T-helper 1 cell (primary cell): ENCODE measurements at places on chromosomes 6 and 20.

- DNase-seq, result no peak
These were observed 312.3 kb upstream of the SUPT3H start for GRCh38 chr6:45689926-45690615.

- no peak for DNase-seq
These were observed 19.5 kb downstream of the LRRN4 start for GRCh38 chr20:6034134-6034969.

- DNase-seq, result peak; percentile 44
These were observed 1.0 kb downstream of the TSHZ2 start for GRCh38 chr20:52972965-52973819.

GRCh38 chr6:79079561-79080041 lies 1.5 kb upstream of the PHIP start:
- DNase-seq, result no peak

GRCh38 chr20:60058879-60059278 lies 100.7 kb downstream of the CDH26 start:
- no peak for DNase-seq

- no peak for DNase-seq
These were observed 1.5 kb downstream of the ZNFX1 start for GRCh38 chr20:49276161-49276960.

DNA sequence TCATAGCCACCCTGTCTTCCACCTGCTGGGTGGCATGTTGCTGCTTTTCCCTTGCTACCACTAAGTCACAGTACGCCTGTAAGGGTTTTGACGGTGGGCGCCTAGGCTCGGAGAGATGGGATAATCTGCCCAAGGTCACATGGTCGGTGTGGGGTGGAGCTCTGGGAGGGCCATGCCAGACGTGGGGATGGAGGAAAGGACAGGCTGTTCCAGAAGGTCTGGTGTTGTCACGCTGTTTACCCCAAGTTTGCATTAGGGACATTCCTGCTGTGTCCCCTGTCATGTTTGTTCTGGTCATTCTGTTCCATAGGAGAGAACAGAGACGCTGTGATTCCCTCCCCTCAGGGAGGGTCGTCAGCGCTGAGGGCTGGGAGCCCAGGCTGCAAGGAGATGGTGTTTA lies 16.1 kb downstream of the IP6K3 start:
- no peak for DNase-seq

- DNase-seq, result no peak
These were observed 42.0 kb upstream of the DSN1 start for GRCh38 chr20:36815454-36816091.

DNA sequence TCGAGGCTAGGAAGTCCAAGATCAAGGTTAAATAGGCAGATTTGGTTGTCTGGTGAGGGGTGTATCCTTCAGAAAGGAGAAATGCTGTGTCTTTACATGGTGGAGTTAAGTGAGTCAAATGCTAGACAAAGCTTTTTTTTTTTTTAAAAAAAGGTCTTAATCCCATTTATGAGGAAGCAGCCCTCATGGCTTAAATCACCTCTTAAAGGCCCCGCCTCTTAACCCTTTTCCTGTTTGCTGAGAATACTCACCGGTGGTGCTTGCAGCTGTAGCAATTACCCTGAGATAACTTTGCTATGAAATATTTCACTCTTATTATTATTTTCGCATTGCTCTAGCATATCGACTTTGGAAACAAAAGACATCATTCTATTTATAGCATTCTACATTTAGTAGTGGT lies 30.8 kb downstream of the FBXO30 start:
- no peak for DNase-seq
